Stimulated activated CD4-positive, alpha-beta T cell treated with anti-CD3 and anti-CD28 coated beads, Interleukin-12 subunit alpha, Interleukin-12 subunit beta, amount 100 ng/mL, for 24 hours (primary cell): ENCODE measurements at places on chromosomes 1 and 21.

DNA sequence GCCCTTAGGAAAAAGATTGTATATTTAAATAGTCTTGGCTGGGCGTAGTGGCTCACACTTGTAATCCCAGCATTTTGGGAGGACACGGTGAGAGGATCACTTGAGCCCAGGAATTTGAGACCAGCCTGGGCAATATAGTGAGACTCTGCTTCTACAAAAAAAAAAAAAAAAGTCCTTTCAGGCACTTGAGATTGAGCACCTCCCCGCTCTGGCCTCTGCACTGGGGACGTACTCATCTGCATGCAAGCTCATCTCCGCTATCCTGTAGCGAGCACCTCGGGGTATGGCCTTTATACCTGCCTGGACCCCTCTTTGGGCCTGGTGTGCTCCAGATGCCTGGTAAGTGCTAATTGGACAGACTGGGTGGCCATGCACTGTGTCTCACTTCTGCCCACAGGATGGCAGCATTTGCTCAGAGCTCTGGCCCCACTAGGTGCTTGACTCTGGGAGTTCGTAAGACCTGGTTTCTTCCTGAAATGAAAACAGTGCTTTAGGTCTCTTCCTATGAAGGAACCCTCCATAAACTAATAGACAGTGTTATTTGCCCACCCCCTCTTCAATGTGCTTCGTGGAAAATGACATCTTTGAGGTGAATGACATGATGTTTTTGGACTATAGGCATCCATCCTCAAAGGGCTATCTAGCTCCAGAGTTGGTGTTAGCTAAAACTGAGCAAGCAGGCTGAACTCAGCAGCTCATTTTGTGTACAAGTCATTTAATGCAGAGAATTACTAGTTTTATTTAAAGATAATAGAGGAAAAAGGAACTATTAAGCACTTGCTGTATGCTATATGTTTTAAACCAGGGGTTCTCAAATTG lies 61.7 kb upstream of the ADAR start:
- DNase-seq: peak; percentile 66

GRCh38 chr1:7993593-7994479 lies 32.3 kb downstream of the ERRFI1 start:
- DNase-seq: no peak

GRCh38 chr1:94854458-94855306 lies 34.5 kb downstream of the SLC44A3 start:
- peak; percentile 62 for DNase-seq

GRCh38 chr21:41429305-41429704 lies 3.3 kb downstream of the MX1 start:
- no peak for DNase-seq

DNA sequence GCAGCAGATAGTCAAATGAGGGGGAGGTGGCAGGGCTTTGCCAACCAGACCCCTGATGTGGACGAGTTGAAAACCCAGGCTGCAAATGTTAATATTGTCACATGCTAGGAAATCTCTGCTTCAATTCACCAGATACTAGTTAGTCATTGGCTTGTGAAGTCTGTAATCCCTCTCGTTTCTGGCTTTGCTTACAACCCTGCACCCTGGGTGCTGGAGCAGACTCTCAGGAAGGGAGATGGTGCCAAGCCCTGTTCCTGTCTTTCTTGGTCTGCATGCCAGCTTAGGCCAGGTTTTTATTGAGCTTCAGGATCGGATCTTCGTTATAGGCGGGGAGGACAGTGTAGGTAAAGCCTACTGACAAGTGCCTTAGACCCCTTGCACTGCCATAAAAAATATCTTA lies 53.3 kb downstream of the MDM4 start:
- no peak for DNase-seq

DNA sequence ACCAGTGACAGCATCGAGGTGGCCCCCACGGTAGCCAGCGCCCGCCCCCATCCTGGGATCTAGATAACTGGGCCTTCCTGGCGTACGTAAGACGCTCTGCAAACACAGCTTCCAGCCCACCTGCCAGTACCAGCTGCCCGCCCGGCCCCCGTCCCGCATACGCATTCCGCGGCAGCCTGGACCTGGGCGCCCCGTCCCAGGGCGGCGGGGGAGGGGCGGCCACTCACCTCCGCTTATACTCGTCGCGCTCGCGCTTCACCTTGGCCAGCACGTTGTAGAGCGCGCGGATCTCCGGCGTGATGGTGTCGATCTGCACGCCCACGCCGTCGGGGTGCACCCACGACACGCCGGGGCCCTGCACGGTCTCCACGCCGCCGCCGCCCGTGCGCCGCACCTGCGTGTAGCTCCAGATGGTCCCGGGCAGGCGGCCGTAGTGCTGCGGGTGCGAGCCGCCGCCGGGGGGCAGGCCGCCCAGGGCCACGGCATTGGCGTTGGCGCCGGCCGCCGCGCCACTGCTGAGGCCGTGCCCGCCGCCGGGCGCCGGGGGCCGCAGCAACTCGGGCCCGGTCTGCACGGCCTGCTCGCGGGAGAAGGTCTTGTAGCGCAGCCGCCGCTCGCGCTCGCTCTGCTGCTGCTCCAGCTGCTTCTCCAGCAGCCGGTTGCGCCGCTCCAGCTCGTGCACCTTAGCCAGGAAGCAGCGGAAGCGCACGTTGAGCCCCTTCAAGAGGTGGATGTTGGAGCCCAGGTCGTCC lies 859 bp downstream of the IFFO2 start:
- DNase-seq: no peak

- no peak for DNase-seq
These were observed 21.9 kb upstream of the PADI6 start for GRCh38 chr1:17350083-17350482.

DNA sequence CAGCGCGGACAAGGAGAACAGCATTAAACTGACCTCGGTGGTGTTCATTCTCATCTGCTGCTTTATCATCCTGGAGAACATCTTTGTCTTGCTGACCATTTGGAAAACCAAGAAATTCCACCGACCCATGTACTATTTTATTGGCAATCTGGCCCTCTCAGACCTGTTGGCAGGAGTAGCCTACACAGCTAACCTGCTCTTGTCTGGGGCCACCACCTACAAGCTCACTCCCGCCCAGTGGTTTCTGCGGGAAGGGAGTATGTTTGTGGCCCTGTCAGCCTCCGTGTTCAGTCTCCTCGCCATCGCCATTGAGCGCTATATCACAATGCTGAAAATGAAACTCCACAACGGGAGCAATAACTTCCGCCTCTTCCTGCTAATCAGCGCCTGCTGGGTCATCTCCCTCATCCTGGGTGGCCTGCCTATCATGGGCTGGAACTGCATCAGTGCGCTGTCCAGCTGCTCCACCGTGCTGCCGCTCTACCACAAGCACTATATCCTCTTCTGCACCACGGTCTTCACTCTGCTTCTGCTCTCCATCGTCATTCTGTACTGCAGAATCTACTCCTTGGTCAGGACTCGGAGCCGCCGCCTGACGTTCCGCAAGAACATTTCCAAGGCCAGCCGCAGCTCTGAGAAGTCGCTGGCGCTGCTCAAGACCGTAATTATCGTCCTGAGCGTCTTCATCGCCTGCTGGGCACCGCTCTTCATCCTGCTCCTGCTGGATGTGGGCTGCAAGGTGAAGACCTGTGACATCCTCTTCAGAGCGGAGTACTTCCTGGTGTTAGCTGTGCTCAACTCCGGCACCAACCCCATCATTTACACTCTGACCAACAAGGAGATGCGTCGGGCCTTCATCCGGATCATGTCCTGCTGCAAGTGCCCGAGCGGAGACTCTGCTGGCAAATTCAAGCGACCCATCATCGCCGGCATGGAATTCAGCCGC lies 2.5 kb downstream of the S1PR1 start:
- DNase-seq: peak; percentile 57

- no peak for DNase-seq
These were observed 330.0 kb downstream of the BRINP3 start for GRCh38 chr1:190147616-190148015.
